GM18507 (cell line): ENCODE measurements at places on chromosomes 11 and 22.

DNA sequence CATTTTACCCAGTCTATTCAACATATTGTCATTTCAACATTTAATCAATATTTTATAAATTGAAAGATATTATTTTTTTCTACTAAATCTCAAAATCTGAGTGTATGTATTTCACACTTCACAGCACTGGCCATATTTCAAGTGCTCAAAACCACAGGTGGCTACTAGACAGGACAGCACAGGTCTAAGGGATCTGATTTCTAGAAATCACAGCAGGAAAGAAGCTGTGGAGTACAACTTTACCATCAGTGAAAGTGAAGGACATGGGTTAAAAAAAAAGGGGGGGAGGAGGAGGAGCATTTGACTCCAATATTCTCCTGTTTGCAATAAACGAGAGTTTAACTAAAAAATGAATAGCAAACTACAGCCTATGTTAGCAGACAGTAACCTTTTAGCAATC, 4.5 kb downstream of the PRDM10 start:
- DNase-seq, result no peak

GRCh38 chr11:31725176-31725575, 85.9 kb downstream of the PAX6 start:
- DNase-seq, result no peak

DNA sequence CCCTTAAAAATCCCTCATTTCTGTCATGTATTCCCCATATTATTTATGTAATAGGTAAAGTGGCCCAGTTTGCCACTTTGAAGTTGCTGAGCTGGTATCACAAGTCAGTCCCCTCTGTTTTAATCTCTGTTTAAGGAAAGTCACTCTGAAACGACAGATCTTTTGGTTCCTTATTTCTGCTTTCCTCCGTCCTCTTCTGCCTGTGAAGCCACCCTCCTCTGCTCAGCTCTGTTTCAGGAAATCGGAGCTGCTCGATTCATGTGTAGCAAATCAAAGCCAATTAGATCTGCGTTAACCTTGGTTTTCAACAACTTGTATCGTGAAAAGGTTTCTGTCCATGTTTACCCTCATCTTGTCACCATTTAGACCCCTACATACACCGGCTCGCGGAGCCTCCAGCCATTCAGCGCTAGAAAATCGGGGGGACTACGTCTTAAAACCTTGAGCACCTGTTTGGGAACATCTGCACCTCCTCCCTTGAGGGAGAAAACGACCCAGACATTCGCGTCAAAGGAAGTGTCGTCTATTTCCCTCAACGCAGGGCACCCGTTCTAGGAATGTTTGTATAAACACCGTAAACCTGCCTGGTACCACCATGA, 576 bp upstream of the SC5D start:
- no peak for DNase-seq

DNA sequence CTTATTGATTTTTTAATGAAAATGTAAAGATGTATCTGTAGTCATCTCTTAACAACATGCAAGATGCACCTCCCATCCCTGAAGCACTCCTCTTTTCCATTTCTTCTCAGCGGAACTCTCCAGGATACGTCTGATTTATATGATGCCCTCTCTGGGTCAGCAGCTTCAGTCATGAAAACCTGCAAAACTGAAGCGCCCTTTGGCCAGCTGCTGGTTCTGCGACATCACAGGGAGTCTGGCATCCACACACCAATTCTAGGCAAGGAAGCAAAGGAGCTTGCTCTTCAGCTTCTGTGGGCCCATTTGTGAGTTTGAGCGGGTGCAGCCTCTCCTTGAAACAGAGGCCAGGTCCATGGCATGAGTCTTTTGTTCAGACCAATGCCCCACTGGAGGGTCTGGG, 1253.3 kb downstream of the TBC1D22A start:
- no peak for DNase-seq

- DNase-seq, result no peak
Measured at GRCh38 chr11:129210831-129211181, 18.7 kb upstream of the ARHGAP32 start.

GRCh38 chr11:12318791-12319438, 58.5 kb upstream of the PARVA start:
- DNase-seq, result no peak

DNA sequence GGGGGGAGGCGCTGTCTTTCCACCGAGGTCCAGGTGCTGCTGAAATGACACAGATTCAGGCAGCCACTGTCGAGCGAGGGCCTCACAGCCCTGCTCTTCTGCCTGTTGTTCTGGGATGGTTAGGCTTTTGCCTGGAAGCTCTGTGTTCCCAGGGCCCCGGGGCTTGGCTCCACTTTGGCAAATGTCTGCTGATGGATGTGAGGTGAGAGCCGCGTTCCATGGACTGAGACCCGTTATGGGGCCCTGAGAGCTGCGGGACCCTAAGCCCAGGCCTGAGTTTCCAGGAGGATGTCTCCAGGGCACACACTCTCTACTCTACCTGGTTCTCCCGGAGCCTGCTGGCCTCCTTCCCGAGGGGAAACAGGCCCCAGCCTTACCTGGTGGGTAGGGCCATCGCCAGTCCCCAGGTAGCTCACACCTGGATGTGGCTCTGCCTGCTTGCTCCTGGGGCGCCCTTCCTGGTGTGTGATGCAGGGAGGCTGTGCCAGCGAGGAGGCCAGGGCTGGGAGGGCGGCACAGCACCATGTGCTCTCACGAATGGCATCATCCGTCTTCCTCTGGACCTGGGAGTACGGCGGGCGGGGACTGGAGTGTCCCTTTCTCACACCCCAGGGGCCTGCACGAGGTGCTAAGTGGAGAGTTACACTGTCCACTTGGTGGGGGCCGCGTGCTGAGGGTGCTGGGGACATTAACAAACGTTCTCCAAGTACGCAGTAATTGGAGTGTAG, 435.5 kb downstream of the TBC1D22A start:
- DNase-seq, result no peak

GRCh38 chr11:122358292-122358691, 242.3 kb upstream of the BLID start:
- DNase-seq, result no peak

DNA sequence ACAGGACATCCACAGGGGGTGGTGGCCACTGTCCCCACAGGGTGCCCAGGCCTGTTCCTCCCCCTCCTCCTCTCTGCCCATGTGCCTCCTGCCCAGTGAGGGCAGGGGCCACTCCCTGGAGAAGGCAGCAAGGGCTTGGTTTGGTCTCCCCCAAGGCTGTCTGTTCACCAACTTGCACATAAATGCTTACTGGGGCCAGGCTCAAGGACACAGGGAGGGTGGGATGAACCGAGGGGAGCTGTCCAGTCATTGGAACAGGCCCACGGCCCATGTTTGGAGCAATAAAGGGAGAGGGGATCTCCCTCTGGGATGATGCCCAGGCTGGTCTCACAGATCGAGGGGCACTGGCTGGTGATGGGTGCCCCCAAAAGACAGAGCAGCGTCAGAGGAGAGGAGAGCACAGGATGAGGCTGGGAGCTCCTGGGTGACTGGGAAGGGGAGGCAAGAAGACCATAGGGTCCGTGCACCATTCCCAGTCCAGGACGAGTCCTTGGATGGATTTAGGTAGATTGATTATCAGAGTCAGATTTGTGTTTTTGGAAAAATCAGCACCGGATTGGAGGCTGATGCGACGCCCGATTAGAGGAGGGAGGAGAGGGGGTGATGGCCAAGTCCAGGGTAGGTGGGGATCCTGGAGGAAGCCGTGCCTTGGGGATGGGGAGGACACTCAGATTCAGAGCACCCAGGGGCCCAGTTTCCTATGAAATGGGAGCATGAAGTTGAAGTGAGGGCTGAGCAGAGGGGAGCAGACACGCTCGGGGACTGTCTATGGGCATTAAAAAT, 1.1 kb downstream of the IGLL5 start:
- no peak for DNase-seq

GRCh38 chr22:32994898-32995297, 63.3 kb downstream of the SYN3 start:
- DNase-seq, result no peak

DNA sequence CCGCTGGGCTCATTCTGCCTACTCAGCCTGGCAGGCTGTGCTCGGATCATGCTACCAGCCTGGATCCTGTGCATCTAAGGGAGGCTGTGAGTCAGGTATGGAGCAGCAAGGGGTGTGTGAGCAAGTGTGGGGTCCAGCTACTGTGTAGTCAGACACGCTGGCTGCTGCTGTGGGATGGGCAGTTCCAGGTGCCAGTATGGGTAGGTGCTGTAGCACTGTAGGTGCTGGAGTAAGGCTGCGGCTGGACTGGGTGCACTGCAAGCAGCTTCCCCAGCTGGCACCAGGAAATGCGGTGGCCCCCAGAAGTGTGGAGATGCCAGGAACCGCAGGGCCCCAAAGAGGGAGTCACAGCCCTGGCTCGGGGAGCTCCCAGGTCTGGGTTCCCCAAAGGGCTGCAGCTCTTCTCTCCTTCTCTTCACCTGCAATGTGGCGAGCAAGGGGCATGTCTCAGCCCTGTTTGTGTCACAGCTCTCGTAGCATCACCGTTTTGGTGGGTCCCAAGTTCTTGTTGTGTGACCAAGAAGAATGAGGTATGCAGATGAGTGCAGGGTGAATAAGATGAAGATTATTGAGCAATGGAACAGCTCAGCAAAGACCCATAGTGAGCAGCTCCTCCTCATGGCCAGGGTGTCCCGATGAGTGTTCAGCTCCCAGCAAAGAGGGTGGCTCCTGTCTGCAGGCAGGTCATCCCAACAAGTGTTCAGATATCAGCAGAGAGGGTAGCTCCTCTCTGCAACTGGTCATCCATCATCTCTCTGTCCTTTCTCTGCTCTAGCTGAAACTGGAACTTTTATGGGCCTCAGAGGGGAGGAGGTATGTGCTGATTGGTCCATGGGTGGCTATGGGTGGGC, 462.9 kb downstream of the TBC1D22A start:
- no peak for DNase-seq

GRCh38 chr11:76266286-76267100, 60.2 kb upstream of the WNT11 start:
- DNase-seq, result no peak

DNA sequence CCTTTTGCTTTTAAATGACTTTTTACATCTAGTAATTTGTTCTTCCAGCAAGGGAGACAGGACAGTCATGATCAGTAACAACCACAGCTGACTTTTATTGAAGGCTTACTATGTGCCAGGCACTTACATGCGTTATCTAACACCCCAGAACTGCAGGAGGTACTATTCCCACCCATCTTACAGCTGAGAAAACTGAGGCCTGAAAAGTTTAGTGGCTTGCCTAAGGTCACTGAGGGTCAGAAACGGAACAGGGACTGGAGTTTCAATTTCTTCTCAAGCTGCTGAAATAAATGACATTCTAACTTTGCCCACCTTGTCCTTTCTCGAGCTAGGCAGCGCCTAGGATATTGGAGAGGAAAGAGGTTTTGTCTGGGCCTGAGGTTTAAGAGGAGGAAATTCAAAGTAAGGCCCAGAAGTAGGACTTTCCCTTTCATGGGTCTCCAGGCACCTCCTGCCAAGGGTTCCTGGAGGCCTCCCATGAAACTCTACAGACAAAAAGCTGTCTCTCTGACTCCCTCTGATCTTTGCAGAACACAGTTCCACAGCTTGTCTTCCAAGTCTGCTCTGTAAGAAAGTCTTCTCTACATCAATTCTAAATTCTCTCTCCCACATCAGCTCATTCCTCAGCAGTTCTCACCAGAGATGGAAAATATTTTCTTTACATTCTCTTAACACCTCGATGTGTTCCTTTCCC, 102.2 kb downstream of the NAT10 start:
- DNase-seq, result no peak

DNA sequence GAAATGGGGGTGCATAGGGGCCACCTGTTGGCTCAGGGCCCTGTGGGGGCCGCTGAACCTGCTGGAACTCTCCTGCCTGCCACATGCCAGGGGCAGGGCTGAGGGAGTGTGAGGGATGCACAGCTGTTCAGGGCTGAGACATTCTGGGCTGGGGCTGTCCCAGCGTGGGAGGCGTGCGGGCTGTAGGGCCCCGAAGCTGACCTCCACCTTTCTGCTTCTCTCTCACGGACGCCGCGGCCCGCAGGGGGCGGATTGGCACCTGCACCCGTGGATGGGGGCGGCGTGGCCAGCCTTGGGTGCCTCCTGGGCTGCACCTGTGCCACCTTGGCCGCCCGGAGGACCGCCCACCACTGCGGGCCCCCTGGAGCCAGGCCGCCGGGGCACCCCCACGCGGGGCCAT, 4.1 kb downstream of the CCDC188 start:
- DNase-seq, result no peak

GRCh38 chr11:19988598-19988997, 171.7 kb downstream of the DBX1 start:
- no peak for DNase-seq

DNA sequence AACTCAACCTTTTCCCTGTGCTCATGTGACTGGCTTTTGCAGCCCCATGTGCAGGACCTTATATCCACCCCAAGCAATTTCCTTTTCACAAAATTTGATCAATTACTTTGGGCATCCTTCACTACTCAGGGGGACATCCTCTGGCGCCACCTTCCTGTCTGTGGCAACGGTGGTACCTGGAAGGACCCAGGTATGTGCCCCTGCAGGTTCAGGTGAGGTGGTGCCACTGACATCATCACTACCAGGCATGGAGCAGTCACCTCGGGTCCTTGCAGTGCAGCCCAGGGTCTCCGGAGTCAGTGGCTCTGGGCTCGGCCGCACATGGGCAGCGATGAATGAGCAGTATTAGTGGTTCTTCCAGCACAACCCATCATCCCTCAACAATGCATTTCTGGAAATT, 37.7 kb upstream of the B3GAT1 start:
- no peak for DNase-seq

GRCh38 chr22:32968746-32969145, 89.4 kb downstream of the SYN3 start:
- no peak for DNase-seq

DNA sequence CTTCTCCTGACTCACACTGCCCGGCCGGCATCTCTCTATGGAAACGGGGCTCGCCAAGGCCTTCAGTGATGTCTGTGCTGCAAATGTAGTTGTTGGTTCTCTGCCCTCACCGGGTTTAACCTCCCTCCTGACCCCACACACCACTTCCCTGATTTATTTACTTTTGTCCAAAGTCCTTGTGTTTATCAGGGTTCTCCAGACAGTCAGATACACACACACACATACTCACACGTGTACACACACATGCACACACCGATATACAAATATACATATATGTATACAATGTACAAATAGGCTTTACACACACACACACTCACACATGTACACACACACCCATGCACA, 647.0 kb downstream of the BRD1 start:
- DNase-seq, result no peak

GRCh38 chr22:41845380-41846267, 12.7 kb downstream of the SREBF2 start:
- no peak for DNase-seq

DNA sequence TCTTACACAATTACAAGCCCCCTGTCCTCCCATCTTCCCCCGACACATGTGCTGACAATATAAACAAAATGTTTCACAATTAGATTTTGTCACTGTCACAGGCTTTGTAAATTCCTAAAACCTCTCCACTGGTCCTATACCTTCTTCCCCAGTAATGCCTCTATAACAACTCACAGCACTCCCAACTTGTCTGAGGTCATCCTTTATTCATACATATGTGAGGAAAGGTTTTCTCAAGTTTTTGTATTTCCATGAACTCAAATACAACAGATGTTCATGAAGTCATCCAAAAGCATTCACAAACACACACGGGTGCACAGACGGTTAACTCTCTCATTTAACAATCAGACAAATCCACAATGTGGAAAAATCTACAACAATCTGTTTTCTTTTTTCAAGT, 1.9 kb downstream of the OR52H1 start:
- DNase-seq, result no peak

GRCh38 chr11:12148882-12149281, 38.5 kb downstream of the MICAL2 start:
- DNase-seq, result no peak

GRCh38 chr11:68810164-68810563, 31.6 kb downstream of the CPT1A start:
- DNase-seq, result no peak

- no peak for DNase-seq
Measured at GRCh38 chr11:60912223-60912850, 1.6 kb upstream of the TMEM109 start.

- DNase-seq, result no peak
Measured at GRCh38 chr22:37163096-37163489, 13.4 kb upstream of the IL2RB start.
